ENCODE measurements at places on chromosomes 13 and 19.

DNA sequence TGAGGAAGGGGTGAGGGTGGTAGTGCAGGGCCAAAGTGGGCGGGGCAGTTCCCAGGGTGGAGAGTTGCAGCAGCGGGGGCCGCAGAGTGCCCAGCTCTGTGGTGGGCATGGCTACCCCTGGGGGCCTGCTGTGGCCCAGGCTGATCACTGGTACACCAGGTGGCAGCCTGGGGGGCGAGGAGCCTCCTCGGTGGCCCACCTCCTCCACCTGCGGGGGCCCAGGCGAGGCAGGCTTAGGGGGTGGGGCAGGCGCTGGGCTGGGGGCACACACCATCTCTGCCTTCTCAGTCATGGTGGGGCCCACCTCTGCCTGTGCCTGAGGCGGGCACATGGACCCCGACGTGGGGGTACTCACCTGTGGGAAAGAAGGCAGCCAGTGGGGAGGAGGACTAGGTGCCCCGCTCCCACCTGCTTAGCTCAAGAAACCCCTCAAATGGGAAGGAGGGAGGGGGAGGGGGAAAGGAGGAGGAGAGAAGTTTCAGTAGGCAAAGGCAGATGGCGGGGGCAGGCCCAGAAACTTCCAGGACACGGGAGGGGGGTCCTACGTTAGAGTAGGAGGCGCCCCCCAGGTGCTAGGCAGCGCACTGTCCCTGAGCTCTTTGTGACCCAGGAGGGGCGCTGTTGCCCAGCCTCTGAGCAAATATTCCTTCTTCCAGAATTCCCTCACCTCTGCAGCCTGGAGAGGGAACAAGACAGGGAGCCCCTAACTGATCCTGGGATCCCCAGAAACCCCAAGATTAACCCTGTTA, 1.6 kb downstream of the LYL1 start:
- DNase-seq: no peak

DNA sequence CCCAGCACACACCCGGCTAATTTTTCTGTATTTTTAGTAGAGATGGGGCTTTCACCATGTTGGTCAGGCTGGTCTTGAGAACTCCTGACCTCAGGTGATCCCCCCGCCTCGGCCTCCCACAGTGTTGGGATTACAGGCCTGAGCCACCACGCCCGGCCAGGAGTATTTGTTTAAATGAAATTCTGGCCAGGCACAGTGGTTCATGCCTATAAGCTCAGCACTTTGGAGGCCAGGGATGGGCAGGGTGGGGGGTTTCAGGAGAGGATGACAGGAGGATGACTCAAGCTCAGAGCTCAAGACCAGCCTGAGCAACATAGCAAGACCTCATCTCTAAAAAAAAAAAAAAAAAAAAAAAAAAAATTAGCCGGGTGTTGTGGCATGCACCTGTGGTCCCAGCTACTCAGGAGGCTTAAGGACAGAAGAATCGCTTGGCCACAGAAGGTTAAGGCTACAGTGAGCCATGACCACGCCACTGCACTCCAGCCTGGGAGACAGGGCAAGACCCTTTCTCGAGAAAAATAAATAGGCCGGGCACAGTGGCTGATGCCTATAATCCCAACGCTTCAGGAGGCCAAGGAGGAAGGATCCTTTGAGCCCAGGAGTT, 8.2 kb upstream of the DHDH start:
- no peak for DNase-seq

DNA sequence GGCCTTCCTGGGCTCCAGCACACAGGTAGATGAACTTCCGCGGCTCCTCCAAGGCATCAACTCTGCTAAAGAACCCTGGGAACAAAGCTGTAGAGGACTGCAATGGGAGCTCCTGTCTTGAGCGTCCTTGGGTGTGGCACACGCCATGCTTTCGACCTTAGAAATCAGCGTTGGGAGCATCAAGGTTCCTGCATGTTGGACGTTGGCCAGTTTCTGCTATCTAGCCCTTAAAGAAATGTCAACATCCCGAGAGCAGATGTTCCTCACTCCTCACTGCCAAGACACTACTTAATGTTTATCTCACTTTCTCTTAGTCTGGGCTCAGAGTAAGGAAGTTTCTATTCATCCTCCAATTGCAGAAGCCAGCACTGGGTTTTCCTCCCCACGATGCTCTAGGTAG, 70.6 kb upstream of the MEDAG start:
- DNase-seq: no peak

- no peak for DNase-seq
Observed at GRCh38 chr13:29922281-29922821, 71.9 kb upstream of the UBL3 start.
